ENCODE measurements at places on chromosomes 7 and 10. TPM values are rescaled to one million over a fixed set of nuclear protein-coding genes. Genes with fewer than 3 reads are reported as not detected.

GRCh38 chr7:123823898-123824753, 20.8 kb upstream of the HYAL4 start:
- DNase-seq: no peak

DNA sequence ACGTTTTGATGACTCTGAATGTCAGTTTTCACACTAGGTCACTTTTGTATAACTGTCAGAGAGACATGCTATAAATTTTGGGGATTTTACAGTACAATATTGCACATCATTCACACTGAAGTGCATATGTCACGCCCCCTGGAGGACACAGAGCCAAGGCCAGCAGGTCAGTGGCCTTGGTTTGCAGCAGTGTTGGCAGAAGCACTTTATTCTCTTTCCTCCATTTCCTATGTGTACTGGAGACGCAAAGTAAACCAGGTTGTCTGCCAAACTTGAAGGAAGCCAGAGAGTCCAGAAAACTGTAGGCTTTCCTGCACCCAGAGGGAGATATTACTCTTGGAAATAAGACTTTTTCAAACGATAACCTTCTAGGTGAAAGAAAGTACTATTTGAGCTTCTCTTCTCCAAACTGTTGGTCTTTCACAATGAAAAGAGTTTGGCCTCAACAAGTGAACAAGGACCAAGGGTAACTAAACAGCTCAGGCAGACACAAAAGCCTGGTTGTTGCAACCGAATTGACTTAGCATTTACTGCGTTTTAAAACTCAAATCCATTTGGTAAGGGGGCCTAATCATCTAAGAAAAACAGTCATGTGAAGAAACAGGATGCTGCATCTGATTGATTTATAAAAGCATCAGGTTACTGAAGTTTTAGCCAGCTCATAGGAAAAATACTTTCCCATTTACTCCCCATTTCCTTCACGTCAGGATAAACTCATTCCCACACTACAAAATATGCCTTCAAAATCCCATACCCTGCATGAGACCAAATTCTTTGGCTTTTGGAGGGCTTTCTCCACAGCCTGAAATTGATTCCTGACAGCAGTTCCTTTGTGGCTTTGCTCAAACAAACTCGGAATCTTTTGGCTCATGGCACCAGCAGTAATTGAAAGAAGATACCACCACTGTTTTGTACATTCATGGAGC, 83.0 kb upstream of the SEC61G start:
- DNase-seq: no peak

DNA sequence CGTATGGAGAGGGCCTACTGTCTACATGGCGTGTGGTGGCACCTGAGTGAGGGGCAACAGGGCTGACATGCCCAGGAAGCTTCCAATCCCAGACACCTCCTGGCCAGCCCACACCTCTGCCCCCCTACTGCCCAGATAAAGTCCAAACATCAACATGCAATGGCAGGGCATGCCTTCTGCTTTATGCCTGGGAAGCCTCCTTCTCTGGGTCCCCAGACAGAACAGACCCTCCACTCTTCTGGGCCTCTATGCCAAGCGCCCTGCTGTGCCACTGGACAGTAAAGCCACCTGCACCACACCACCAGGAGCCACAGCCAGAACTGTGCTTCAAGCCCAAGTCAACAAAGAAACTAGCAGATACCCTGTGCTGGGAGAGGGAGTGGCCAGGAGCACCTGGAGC, 12.5 kb downstream of the TMEM72 start:
- no peak for DNase-seq

DNA sequence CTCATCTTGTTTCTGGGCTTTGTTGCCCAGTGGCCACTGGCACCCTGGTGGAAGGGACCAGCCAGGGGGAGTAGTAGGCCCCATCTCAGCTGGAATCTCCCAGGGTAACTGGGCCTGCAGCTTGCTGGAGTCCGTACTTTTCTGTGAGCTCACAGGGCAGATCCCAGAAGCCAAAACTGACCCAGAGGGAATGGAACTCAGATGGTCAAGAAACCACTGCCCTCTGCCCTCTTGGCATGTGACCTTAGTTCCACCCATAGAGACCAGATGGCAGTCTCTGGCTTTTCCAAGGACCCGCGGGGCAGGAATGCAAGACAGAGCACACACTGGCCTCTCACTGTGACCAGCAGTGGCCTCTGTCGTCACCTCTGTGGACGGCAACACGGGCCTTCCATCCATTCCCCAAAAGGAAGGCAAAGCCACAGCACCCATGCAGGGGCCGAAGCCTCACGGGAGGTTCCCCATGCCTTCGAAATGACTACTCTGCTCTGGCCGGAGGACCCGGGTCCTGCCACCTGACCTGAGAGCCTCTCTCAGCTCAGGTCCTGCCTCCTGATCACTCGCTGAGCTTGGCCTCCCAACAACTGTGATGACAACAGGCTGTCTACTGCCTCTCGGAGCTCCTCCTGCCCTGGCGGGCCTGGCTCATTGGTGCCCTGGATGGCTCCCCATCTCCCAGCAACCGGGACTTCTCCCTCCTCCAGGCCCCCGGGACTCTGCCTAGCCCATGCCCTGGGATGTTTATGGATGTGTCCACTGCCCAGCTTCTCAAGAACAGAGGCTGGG, 29.9 kb downstream of the MYL10 start:
- DNase-seq: no peak

- DNase-seq: no peak
These were observed 68.6 kb upstream of the CACUL1 start for GRCh38 chr10:118823256-118823907.

- DNase-seq: peak; percentile 38
These were observed 39.4 kb upstream of the CHCHD3 start for GRCh38 chr7:133121175-133121844.

DNA sequence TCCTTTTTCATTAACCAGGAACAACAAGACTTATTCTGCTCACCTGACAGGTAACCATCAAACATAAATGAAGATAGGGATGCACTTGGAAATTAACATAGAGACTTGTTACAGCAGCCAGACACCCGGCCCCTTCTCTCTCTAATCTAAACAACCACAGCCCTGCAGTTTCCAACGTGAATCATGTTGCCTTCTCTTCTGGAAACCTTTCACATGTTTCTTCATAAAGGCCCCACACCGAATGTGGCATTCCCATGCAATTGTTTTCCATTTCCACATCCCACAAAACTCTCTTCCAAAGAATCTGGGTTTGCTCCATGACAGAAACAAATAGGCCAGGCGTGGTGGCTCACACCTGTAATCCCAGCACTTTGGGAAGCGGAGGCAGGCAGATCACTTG, 15.0 kb upstream of the WDR86 start:
- DNase-seq: no peak

- DNase-seq: peak; percentile 54
These were observed 282.1 kb downstream of the KCND2 start for GRCh38 chr7:120554960-120555571.

- DNase-seq: no peak
These were observed 136.1 kb downstream of the ATE1 start for GRCh38 chr10:121791761-121792160.

DNA sequence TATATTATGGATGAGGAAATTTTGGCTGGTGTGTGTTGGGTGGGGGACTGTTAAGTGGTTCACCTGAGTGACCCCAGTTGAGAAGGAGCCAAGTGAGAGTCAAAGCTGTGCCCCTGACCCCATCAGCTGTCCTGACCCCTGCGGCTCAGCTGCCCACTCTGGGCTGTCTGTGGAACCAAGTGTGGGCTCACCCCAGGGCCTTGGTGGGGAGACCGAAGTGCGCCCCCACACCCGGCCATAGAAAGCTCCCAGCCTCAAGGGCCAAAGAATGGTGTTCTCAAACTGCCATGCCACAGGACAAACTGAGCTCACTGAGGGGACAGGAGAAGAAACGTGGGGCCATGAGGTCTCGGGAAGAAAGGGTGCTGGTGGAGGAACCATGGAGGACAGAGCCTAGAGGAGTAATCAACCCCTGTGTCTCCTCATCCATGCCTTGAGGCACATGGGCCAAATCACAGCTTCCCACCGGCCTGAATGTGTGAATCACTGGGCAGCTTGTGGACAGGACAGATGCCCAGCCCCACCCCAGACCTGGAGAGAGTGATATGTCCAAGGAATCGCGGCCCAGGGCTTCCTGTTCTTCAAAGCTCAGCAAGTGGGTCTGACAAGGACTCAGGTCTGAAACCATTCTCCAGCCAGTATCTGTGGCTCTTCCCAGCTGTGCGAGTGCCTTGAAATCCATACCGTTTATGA, 86.2 kb upstream of the CACUL1 start:
- DNase-seq: no peak

DNA sequence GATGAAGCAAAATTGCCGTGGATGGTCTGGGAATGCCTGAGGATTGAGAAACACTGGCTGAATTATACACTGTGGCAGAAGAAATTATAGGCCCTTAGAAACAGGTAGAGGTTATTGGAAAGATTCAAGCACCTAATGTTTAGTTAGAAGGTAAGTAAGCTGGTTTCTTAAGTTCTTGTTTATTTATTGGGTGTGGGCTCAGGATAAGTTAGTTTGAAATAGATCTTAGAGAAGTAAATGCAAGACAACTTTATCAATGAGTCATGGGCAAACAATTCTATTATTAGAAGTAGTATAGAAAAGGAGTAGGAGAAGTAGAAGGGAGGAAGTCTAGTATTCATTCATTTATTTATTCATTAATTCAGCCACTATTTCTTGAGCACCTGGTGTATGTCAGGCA, 96.5 kb downstream of the KAT6B start:
- no peak for DNase-seq

DNA sequence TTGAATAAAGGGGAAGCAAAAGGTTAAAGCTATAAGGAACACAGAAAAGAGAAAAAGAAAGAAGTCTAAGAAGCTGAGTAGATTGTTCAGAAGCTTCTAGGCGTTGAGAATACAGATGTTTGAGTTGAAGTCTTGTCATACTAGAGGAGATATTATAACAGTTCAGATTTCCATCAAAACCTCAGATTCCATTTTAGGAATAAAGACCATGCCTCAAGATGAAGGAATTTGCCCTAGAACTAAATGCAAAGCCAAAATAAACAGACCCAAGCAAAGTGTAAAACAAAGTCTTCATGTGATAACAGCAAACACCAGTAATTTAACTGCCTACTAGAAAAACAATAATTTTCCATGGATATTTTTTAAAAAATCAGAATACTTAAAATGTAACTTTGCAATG, 476.5 kb upstream of the POT1 start:
- DNase-seq: no peak

GRCh38 chr10:49180444-49180860, 7.7 kb downstream of the TMEM273 start:
- peak; percentile 51 for DNase-seq

GRCh38 chr7:138882249-138882648, 84.3 kb upstream of the ATP6V0A4 start:
- DNase-seq: no peak

GRCh38 chr7:148472406-148472805, 118.2 kb upstream of the C7orf33 start:
- no peak for DNase-seq

The NRP1 gene
- 0.54 TPM for total RNA-seq

The EN2 gene
- total RNA-seq: not detected

The PRPS1L1 gene
- not detected for total RNA-seq

The NFE2L3 gene
- 11.8 TPM for total RNA-seq

The ACSL5 gene
- total RNA-seq: 0.51 TPM

The SRRM3 gene
- 0.47 TPM for total RNA-seq

The H2BK1 gene
- total RNA-seq: not detected
